NCI-H1930 (cell line): ENCODE measurements at places on chromosomes 2 and 18.

DNA sequence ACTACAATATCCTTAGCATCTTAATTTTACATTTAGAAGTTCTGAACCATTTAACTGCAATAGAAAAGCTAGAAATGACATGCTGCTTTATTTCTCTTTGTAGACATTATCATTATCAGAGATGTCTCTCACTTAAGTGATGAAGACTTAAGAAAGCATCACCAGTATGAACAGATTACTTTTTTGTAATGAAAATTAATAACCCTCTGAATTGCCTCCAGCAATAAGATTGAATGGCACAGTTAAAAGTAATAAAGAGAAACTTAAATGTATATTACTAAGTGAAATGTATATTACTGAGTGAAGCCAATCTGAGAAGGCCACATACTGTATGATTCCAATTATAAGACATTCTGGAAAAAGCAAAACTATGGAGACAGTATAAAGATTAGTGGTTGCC, 89.4 kb downstream of the PID1 start:
- DNase-seq: no peak

- no peak for DNase-seq
These were observed 6.4 kb upstream of the TNS1 start for GRCh38 chr2:218009231-218009630.

DNA sequence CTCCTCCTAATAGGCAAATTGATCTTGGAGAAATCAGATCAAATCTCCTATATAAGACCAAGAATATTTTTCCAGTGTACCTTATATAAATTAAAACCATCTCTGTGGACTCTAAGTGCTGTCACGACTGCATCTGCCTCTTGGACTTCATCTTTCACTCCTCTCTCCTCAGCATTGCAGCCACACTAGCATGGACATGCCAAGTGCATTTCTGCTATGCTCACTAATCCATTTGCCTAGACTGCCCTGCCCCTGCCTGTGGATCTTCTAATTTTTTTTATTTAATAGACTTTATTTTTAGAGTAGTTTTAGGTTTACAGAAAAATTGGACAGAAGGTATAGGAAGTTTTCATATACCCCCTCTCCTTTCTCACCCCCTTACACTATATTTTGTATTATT, 146.7 kb upstream of the VWC2L start:
- no peak for DNase-seq

DNA sequence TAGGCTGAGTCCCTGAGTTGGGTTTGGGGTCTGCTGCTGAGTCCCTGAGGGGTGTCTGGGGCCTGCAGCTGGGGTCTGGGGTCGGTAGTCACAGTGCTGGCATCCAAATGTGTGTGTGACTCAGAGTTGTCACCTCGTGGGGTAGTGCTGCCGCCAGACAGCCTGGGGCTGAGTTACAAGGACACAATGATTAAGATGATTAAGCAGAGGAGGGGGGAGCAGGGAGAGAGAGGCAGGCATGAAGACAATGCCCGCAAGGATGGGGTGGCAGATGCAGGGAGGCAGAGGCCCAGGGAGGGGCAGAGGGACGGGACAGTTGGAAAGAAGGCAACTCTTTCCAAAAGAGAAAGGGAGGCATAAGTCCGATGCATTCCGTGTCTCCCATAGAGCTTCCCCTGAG, 120.2 kb downstream of the CELF4 start:
- DNase-seq: no peak

DNA sequence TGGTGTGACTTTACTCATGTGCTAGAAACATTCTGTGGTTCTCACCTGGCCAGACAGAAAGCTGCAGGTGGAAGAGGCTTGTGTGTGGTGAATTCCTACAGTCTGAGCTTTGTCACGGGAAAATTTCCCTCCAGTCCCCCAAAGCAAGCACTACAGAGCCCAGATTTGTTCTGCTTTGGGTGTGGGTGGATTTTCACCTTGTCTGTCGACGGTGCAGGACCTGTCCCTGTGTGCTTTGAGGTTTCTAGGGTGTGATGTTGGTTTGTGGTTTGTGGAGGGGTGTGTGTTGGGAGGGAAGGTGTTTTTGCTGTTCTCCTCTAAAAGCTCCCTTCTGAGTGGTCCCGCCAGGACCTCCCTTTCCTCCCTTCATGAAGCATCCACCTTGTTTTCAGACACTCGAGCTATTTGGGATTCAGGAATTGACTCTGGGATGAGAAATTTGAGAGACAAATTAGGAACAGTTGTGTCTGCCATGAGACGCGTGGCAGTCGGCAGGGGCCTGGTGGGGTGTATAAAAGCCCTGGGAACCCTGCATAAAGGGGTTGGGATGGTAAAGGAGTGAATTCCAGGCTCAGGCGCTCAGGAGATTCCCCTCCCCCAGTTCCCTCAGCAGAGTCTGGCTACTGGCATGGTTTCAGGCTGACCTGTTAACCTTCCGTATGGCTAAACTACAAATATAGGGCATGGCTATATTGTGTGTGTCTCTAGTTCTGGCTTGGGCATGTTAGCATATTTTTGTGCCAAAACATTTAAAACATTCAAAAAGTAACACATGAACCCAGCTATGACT, 65.5 kb downstream of the DGKD start:
- DNase-seq: no peak

- DNase-seq: no peak
These were observed 118.7 kb downstream of the CYP26B1 start for GRCh38 chr2:72028996-72029395.

DNA sequence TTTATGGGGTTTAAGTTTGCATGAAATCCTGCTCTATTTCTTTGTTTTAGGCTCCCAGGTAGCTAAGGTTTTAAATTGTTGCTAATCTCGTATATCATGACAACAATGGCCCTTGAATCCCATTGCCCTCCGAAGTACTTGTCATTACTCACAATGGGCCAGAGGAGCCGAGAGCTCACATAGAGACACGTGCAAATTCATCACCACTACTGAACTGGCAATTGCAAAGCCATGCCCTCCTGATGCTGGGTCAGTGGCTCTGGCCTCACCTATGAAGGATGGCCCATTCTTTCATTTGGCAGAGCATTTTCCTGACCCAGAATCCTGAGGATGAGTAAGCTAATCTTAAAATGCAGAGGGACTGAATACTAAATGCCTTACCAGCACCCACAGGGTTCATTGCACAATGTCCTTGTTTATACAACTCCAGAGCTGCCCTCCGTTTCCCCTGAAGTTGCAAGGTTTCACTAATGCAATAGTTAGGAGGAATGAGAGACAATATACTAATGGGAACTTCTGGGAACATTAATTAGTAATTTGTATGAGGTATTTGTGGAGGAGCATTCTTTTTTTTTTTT, 71.6 kb upstream of the GAREM1 start:
- no peak for DNase-seq

DNA sequence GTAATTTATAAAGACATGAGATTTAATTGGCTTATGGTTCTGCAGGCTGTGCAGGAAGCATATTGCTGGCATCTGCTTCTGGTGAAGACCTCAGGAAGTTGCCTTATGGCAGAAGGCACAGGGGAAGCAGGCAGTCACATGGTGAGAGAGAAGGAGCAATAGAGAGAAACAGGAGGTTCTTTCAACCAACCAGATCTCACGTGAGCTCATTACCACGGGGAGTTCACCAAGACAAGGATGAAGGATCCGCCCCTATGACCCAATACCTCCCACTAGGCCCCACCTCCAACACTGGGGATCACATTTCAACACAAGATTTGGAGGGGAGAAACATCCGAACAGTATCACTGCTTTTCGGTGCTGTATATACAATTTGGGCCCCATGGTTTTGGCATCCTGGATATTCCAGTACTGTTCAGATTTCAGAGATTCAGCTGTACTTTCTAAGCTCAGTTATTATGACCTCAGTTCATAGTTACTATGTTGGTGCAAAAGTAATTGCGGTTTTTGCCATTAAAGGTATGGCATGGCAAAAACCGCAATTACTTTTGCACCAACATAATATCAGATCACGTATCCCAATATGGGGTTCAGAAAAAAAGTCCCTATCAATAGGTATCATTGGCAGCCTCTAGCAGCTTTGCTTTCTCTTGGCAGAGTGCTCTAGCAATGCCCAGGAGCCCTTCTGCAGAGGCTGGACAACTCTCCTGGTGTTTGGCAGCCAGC, 189.6 kb upstream of the SIX3 start:
- no peak for DNase-seq

DNA sequence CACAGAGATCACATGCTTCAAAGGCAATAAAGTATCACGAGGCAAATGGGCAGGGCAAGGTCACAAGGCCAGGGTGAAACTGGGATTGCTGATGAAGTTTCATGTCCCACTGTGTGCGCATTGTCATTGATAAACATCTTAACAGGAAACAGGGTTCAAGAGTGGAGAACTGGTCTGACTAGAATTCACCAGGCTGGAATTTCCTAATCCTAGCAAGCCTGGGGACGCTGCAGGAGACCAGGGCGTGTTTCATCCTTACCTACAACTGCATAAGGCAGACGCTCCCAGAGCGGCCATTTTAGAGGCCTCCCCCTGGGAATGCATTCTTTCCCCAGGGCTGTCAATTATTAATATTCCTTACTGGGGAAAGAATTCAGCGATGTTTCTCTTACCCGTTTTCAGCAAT, 33.2 kb downstream of the PTPN4 start:
- DNase-seq: no peak

DNA sequence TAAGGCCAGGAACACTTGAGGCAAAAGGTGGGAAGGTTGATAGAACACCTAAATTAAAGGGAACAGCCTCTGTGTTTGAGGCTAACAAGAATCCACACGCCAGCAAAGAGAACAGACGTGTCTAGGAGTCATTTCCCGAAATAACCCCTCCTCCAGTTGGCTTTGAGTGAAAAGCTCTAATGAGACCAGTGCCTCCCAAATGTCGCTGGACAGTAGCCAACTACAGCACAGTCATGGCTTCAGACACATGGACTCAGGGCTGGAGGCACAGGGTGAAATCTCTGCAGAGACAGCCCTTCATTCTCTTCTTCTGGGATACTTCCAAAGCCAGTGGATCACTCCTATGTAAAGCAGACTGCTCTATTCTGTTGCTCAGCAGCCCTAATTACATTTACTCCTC, 49.6 kb downstream of the SOWAHC start:
- DNase-seq: no peak

DNA sequence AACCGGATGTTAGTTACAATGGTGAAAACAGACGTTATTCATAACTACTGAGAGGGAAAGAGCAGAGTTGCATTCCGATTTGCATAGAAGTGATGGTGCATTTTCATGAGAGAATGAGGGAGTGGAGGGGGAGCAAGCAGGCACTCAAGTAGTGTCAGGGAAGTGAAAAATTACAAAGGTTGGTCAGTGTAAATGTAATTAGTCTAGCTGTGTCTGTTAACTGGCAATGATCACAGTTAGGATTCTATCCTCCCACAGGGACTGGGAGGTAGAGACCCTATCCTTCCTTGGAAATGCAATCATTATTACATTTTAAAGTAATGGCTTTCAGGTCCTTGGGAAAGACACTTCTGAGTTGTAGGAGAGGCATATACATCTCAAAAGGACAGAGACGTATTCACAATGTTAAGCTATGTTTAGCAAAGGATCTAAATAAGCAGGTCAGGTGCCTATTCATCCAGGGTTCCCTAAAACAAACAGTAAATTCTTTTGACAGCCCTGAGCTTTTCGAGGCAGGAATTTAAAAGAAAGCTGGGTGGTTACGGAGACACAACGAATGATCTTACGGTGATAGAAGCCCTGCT, 1671.8 kb upstream of the DDX18 start:
- DNase-seq: no peak

- DNase-seq: no peak
These were observed 698.7 kb downstream of the TDRD15 start for GRCh38 chr2:21822505-21822904.

DNA sequence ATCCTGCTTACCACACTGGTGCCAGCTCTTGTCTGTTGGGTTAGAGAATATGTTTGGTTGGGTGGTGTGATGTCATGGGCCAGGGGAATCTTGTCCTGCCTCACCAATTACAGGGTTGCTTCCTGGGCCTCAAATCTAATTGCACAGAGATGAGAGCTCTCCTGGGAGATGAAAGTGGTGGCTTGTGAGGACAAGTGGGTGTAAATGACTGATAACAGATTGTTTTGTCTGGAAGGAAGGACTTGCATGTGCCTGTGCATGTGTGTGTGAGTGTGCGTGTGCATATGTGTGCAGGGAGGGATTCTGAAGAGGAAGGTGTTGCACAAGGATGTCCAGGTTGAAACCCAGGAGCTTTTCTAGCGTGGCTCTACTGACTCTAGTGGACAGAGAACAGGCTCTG, 271.9 kb downstream of the LOXHD1 start:
- no peak for DNase-seq

- no peak for DNase-seq
These were observed 6.1 kb downstream of the ZFP36L2 start for GRCh38 chr2:43220229-43220751.

DNA sequence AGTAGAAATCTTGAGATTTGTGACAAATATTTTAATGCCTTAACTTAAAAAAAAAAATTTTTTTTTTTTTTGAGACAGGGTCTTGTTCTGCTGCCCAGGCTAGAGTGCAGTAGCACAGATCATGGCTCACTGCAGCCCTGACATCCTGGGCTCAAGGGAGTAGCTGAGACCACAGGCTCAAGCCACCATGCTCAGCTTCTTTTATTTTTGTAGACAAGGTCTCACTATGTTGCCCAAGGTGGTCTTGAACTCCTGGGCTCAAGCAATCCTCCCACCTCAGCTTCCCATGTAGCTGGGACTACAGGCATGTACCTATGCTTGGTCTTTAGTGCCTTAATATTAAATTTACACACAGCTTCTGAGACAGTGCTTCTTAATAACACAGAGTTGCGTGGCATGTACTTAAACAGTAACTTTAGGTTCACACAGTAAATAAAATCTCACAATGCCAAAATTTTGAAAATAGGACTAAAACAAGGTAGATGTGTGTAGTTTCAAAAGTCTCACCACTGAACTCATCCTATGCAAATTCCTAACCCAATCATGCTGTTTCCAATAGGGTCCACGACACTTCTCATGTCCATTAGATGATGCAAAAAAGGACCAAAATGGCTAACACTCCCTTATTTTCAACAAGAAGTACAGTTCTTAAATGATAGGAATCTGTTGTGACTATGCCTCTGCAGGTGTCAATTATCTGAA, 4.1 kb downstream of the HSPD1 start:
- DNase-seq: no peak

GRCh38 chr2:242058116-242058680, 188.7 kb downstream of the RTP5 start:
- no peak for DNase-seq

- no peak for DNase-seq
These were observed 222.1 kb downstream of the ANKRD30B start for GRCh38 chr18:14970027-14970426.

DNA sequence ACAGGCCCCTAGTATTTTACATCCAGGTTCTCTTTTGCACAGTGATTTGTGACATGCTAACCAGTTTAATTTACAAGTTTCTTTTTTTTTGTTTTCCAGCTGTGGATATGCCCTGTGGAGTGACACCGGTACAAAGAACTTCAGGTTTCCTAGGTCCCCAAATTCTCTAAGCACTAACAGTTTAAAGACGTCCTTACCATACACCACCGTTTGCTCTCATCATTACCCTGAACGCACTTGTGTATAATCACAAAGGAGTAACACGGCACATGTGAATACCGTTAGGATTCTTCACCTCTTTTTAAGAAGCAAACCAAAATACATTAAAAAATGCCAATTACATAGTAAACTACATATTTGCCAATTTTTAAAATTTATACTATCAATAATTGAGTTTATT, 853 bp downstream of the LANCL1 start:
- no peak for DNase-seq
